ENCODE measurements at places on chromosomes 2 and 18.

- peak; percentile 9 for DNase-seq
Measured at GRCh38 chr2:150485114-150485870, 2.2 kb downstream of the RND3 start.

GRCh38 chr2:233936089-233936488 is 18.9 kb downstream of the TRPM8 start:
- no peak for DNase-seq

GRCh38 chr2:39160982-39161381 is 40.1 kb upstream of the SOS1 start:
- DNase-seq = no peak

DNA sequence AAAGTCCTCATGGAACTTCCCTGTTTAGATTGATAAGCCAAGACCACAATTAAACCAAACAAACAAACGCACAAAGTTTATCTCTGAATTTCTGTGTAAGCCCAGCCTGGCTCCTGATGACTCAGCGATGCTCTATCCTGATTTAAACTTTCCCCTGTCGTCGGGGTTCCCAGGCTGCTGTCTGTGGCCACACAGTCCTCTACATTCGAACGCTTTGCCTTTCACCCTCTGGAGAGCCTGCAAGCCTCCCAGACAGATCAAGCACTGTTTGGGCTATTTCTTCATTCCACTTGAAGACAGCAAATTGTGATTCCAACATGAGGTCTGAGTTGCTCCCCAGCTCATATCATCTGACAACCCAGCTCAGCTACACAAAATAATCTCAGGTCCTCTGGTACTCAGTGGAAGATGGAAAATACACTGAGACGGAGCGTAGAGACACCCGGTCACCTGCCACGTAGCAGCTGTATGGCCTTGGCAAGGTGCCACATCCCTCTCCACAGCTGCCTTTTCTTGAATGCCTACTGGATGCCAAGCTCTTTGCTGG is 51.2 kb downstream of the CYRIA start:
- DNase-seq = peak; percentile 38

GRCh38 chr2:233871432-233871831 is 3.2 kb upstream of the MSL3B start:
- no peak for DNase-seq

- no peak for DNase-seq
Measured at GRCh38 chr2:192500550-192501200, 305.9 kb upstream of the TMEFF2 start.

DNA sequence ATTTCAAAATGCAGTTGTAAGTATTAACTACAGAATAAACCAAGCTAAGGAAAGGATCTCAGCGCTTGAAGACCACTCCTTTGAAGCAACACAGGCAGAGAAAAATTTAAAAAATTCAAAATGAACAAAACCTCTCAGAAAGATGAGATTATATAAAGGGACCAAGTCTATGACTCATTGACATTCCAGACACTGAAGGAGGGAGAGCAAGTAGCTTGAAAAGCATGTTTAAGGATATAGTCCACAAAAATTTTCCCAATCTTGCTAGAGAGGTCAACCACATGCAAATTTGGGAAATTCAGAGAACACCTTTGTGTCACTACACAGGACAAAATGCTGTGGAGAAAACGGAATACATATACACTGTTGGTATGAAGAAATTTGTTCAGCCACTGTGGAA is 112.6 kb upstream of the MC4R start:
- DNase-seq = no peak

DNA sequence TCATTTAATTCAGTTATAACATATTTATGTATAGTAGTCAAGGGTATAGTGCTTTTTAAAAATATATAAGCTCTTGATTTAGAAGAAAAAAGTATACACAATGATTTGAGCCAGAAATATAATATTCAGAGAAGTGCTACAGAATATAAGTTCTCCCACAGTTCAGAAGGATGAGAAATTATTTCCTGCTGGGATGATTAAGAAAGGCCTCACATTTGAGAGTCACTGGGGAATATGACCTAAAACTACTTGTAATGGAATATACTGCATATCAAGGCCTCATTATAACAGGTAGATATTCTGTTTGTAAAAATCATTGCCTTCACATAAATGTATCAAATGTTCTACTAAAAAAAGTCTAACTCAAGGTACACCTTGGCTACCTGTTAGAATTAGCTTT is 203.5 kb downstream of the MBD2 start:
- no peak for DNase-seq

- no peak for DNase-seq
Measured at GRCh38 chr2:120310136-120310535, 35.8 kb upstream of the INHBB start.

- no peak for DNase-seq
Measured at GRCh38 chr18:64474255-64474654, 325.4 kb upstream of the LINC00305 start.

GRCh38 chr2:216698895-216699294 is 3.5 kb upstream of the IGFBP5 start:
- DNase-seq = peak; percentile 89

DNA sequence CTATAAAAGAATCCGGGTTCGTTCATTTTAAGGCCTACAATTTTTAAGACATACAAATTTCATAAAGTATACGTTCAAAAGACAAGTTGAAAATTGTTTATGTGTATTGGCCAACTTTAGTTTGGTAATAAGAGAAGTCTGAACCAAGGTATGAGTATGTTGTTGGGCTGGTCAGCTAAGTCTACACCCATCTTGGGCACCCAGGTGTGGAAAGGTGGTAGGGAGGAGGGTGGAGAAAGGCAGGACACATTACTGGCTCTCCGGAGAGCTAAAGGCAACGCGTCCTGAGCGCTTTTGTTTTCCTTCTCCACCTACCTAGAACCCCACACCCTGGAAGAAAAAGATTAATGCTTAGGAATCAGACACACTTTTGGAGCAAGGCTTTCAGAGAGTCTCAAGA is 899 bp upstream of the PELI1 start:
- DNase-seq = no peak

- DNase-seq = no peak
Measured at GRCh38 chr2:201597397-201597796, 45.9 kb downstream of the TMEM237 start.

GRCh38 chr2:65031341-65032018 is 24.7 kb upstream of the CEP68 start:
- DNase-seq = peak; percentile 35

GRCh38 chr2:207750345-207750744 is 19.4 kb downstream of the FZD5 start:
- DNase-seq = no peak
